ENCODE measurements at places on chromosomes 4 and X. TPM values are rescaled to one million over a fixed set of nuclear protein-coding genes. Genes with fewer than 3 reads are reported as not detected.

Gene BANK1
- total RNA-seq = 2.2 TPM

Gene CTAG1A
- total RNA-seq = not detected

Gene NDST3
- total RNA-seq = not detected

Gene PRRG3
- not detected for total RNA-seq

Gene ERCC6L
- total RNA-seq = 6.5 TPM

Gene SOD3
- 6.3 TPM for total RNA-seq

Gene LCORL
- total RNA-seq = 22.9 TPM

Gene WNK3
- not detected for total RNA-seq

Gene VCX
- total RNA-seq = 1.5 TPM

Gene CSAG1
- total RNA-seq = 33.2 TPM

Gene SPACA5
- total RNA-seq = not detected

Gene SSX3
- total RNA-seq = not detected

Gene SOX3
- total RNA-seq = not detected

Gene AMOT
- 88.0 TPM for total RNA-seq

Gene OTUD4
- total RNA-seq = 44.2 TPM

Gene P2RY4
- total RNA-seq = 0.65 TPM

Gene HPGD
- 0.96 TPM for total RNA-seq

Gene IL21
- not detected for total RNA-seq

Gene DSPP
- not detected for total RNA-seq

Gene MTTP
- not detected for total RNA-seq

Gene EDA2R
- total RNA-seq = not detected

Gene CT83
- total RNA-seq = not detected

Gene SLC9B2
- 4.1 TPM for total RNA-seq

Gene DACH2
- total RNA-seq = not detected

Gene PPBP
- not detected for total RNA-seq

Gene GAGE12J
- total RNA-seq = not detected

Gene IBSP
- total RNA-seq = not detected

Gene AMBN
- total RNA-seq = not detected

All from PC-9 (cell line).